Cortex of kidney (tissue), 1 donor: ENCODE measurements at places on chromosomes 5 and 9.

GRCh38 chr9:129058965-129059795, 21.7 kb upstream of the DOLPP1 start:
- no peak for DNase-seq

- DNase-seq = no peak
Observed at GRCh38 chr5:78627175-78627574, 21.4 kb downstream of the LHFPL2 start.

- DNase-seq = no peak
Observed at GRCh38 chr9:135760465-135760864, 58.5 kb downstream of the KCNT1 start.

DNA sequence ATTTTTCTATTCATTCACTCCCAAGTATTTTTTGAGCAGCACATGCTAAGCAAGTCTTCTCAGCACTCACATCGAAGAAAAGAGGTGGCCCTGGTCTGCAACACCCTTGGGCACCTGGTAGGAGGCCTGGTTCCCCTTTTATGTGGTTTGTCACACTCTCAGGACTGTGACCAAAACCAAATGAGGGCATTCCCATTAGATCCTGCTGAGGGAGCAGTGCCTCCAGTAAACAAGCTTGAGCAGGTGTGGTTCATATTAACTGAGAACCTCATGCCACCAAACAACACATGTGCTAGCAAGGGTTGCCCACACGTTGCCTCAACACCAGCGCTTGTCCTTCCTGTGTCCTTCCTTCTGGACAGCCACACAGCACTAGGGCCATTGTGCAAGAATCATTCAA, 26.9 kb upstream of the SYK start:
- DNase-seq = no peak

- no peak for DNase-seq
Observed at GRCh38 chr5:151038801-151039238, 18.4 kb downstream of the GPX3 start.

- DNase-seq = no peak
Observed at GRCh38 chr9:22307013-22307711, 139.5 kb upstream of the DMRTA1 start.

DNA sequence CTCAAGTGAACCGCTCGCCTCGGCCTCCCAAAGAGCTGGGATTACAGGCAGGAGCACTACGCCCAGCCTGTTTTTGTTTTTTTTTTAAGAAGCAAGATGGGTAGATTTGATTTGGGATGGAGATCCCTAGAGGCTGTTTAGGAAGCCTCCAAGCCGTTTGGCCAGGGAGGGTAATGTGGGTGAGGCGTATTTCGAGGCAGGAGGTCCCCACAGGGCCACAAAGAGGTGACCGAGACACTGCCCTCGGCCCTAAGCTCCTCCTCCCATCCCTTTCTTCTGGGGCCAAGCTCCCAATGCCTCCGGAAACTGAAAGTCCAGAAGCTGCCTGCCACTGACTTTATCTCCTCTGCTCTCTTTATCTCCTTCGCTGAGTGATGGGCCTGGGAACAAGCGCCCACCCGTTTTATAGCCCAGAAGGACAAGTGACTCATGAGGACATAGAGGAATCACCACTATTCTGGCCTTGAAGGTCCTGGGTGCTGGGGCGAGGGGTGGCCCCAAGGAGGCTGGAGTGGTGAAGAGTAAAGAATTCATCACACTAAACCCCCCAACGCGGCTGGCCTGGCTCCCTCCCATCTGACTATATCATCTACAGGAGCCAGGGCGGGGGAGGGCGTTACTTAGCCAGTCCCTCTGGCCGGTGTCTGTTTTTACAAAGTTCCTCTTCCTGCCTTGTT, 2.0 kb upstream of the RALGDS start:
- no peak for DNase-seq
